ENCODE measurements at places on chromosomes 16 and 17.

- DNase-seq, result no peak
These were observed 164.0 kb downstream of the XYLT1 start for GRCh38 chr16:17306745-17307144.

DNA sequence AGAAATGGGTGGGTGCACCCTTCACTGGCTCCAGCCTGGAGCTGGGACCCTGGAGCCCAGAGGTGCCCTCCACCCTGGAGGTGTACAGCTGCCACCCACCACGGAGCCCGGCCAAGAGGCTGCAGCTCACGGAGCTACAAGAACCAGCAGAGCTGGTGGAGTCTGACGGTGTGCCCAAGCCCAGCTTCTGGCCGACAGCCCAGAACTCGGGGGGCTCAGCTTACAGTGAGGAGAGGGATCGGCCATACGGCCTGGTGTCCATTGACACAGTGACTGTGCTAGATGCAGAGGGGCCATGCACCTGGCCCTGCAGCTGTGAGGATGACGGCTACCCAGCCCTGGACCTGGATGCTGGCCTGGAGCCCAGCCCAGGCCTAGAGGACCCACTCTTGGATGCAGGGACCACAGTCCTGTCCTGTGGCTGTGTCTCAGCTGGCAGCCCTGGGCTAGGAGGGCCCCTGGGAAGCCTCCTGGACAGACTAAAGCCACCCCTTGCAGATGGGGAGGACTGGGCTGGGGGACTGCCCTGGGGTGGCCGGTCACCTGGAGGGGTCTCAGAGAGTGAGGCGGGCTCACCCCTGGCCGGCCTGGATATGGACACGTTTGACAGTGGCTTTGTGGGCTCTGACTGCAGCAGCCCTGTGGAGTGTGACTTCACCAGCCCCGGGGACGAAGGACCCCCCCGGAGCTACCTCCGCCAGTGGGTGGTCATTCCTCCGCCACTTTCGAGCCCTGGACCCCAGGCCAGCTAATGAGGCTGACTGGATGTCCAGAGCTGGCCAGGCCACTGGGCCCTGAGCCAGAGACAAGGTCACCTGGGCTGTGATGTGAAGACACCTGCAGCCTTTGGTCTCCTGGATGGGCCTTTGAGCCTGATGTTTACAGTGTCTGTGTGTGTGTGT, 46.8 kb downstream of the IL21R start:
- DNase-seq, result peak; percentile 64

- DNase-seq, result peak; percentile 73
These were observed 24.3 kb upstream of the CRISPLD2 start for GRCh38 chr16:84795329-84796053.

GRCh38 chr16:2484898-2485508, 10.1 kb downstream of the TBC1D24 start:
- no peak for DNase-seq

DNA sequence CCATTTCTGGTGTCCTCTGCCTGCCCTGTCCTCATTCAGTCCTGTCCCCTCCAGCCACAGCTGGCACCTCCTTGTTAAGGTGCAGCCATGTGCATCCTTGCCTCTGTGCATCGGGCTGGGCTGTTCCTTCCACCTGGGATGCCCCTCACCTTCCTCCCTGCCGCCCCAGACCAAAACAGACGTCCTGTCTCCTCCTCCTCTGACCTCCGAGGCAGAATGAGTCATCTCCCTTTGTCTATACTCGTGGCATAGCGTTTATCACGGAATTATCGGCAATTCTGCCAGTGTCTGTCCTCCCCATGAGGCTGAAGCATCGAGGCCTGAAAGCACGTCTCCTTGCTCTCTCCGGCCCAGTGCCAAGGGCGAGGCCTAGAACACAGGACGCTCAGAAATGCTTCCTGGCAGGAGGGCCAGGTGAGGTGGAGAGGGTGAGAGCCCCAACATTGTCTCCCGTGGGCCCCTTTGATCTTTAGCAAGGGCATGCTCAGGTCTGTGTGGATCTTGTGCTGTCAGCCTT, 4.6 kb downstream of the RAI1 start:
- no peak for DNase-seq

- DNase-seq, result no peak
These were observed 16.7 kb downstream of the ANKRD40 start for GRCh38 chr17:50690887-50691549.

DNA sequence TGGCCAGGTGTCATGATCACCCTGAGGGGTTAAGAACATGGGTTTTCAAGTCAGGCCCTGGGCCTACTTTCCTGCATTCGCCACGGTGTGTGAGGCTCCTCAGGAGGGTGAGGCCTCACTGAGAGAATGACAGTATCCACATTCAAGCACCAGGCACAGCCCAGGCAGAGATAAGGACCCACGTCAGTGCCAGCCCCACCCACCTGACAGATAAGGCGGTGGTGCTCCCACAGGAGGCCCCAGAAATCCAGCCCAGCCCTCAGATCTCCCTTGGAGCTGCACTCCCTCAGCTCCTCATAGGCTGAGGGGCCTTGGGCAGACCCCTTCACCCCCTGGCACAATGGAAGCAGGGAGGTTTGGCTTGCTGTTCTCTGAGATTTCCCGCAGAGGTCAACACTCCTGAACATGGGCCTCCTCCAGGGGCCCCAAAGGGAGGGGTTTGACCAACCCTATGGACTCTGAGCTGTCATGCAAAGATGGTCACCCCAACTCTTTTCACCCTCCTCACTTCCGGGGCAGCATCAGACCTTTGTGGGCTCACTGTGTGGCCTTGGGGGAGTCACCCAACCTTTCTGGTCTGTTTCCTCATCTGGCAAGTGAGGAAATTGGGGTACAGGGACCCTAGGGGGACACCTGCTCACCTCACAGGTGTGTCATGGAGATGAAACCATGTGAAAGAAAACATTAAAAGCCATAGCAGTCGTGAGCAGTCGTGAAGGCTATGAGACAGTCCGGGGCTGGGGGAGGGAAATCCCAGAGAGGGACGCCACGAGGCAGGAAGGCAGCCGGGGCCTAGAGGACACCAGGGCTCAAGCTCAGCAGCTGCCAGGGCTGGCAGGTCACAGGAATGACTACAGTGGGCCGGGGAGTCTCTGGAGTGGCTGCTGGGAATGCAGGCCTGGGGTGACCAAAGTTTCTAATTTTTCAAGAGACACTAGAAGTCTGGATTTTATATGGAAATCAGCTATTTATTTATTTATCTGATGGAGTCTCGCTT, 15.4 kb downstream of the PLLP start:
- no peak for DNase-seq

DNA sequence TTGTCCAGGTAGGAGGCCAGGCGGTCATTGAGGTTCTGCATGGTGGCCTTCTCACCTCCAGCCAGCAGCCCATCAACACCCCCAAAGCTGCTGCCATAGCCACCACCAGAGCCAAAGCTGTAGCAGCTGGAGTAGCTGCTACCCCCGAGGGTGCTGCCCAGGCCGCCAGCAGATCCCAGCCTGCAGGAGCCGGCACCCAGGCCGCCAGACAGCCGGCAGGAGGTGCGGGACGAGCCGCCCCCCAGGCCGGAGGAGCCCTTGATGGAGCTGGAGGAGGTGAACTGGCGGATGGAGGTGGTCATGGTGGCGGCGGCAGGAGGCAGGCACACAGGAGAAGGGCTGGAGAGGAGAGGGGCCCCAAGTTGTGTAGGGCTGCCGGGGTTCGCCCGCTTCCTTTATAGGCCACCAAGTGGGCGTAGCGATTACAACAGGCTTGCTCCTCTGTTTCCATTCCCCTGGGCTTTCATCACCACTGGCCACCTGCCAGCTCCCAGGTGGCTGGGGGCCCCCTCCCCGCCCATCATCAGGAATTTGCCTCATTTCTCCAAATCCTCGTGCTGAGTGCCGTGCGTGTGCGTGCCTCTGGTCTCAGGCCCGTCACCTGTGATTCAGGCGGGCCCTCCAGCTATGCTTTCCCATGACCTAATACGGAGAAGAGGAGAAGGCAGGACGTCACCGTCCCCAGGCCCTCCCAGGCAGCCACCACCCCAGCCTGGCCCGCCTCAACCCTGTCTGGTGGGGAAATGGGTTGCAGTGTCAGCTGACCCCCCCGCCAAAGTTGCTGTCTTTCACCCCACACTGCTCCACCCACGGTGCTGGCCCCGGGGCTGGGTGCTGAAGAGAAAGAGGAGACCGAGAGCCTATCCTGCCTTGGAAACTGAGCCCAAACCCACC, at the start of gene KRT17:
TSS of gene KRT17 (minus strand) at position 368 of the 894 bp plus-strand sequence. CDS start at position 302, 66 bp downstream.
- DNase-seq, result peak; percentile 27

DNA sequence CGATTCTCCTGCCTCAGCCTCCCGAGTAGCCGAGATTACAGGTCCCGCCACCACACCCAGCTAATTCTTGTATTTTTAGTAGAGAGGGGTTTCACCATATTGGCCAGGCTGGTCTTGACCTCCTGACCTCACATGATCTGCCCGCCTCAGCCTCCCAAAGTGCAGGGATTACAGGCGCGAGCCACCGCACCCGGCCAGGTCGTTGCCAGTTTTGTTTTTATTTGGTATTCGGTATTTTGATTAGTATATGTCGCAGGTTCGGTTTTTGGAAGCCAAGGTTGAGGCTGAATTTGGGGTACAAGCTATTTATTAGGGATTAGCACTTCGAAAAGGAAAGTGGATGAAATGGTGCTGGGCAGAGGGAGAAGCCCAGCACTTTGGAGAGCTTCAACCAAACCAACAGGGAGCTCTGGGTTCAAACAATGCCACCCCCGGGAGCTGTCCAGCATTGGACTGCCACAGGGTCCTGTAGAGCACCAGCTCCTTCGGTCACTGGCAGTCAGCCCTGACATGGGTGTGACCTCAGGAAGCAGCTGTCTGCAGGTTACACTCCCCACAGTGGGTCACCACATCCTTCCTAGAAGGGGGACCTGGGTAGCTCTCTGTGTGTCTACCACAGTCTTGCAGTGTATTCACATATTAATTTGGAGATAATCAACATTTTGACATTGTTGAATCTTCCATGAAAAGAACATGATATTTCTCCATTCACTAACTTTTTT, 1.5 kb upstream of the CLEC10A start:
- DNase-seq, result no peak

DNA sequence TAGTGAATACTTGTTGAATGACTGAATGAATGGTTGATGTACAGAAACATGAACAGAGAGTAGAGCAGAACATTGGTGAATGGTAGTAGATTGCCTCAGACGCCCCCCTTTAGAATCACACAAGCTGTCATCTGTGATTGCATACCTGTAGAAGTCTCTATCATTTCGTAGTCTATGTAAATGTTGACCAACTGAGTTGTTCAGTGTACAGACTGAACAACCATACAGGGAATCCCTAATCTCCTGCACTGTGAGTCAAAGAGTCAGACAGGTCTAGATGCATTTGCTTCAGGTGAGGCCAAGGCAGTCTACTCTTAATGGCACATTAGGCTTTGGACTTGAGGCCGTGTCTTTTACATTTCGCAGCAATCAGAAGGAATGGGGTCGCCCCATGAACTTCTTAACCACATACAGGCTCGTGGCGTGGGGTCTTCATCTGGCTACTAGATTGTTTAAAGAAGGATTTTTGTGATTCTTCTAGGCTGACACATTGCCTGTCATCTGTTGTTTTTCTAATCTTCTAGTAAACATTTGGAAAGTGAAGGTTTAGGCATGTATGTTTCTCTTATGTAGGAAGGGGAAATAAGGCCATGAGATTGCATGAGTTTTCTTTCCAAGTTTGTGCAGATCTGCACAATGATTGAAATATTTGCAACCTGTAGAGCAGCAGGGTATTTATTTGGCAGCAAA, 157.4 kb downstream of the WWOX start:
- no peak for DNase-seq
